Left renal pelvis (tissue), 4 donors: ENCODE measurements at places on chromosomes 13 and 19. TPM values are rescaled to one million over a fixed set of nuclear protein-coding genes. Genes with fewer than 3 reads are reported as not detected.

- DNase-seq: peak; percentile 26
These were observed 71.0 kb downstream of the RASL11A start for GRCh38 chr13:27341616-27342015.

AMH gene
- polyA plus RNA-seq: 3.2 TPM

PSG3 gene
- not detected for polyA plus RNA-seq

AXL gene
- 33.7 TPM for polyA plus RNA-seq

DNA sequence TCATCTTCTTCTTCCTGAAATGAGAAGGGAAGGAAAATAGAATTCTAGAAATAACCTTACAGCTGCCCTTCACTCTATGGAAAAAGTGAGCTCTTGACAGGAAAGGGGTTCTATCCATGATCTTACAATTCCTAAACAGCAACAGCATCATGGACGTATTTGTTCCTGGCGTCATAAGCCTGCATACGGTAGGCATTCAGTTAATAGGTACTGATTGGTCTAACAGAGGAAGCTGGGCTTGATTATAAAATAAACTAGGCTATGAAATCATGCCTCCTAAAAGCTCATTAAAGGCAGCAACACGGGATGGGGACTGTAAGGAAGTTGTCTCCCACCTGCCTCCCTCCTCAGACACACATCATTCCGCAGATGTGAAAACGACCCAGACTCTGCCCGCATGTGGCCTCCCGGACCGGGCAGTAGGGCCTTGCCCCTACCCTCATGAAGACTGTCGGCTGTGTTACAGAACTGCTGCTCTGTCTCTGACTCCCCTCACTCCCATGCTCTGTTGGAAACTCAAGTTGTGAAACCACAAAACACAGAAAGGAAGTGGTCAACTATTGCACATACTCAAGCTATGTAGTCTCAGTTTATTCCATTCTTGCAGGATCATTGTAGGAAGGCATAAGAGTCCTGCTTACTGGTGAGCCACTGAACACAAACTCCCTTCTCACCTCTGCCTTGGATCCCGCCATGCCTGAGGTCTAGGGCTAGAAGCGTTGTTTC is 129.8 kb downstream of the DLEU7 start:
- no peak for DNase-seq

GRCh38 chr19:2428756-2429711 is 1.6 kb upstream of the TIMM13 start:
- DNase-seq: no peak

NLRP4 gene
- not detected for polyA plus RNA-seq

GRCh38 chr13:95505265-95505664 is 47.3 kb upstream of the CLDN10 start:
- no peak for DNase-seq

GRCh38 chr13:57865600-57866294 is 234.2 kb downstream of the PCDH17 start:
- no peak for DNase-seq

HCN2 gene
- polyA plus RNA-seq: 0.37 TPM

DNA sequence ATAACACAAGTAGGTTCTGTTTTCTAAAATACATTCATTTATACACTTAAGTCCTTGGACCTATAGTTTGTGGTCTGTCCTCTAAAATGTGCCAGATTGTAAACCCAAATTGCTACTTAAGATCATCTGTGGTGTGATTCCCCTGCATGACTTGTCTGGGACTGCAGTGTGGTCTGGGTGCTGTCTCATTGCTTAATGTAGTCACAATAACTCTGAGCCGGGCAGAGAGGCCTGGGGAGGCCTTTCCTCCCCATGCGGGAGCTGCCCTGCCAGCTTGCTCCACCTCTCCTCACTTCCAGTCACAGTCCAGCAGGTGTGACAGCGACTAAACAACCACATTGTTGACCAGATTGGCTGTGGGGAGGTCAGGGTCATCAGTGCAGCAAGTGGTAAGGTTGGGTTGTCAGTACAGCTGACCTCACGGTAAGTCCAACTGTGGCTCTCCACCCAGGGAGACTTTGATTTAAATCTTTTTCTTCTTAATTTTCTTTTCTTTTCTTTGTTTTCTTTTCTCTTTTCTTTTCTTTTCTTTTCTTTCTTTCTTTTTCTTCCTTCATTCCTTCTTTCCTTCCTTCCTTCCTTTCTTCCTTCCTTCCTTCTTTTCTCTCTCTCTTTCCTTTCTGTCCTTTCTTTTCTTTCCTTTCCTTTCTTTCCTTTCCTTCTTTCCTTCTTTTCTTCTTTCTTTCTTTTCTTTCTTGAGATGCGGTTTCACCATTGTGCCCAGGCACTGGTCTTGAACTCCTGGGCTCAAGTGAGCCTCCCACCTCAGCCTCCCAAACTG is 4.4 kb upstream of the TUBA3C start:
- no peak for DNase-seq

DNA sequence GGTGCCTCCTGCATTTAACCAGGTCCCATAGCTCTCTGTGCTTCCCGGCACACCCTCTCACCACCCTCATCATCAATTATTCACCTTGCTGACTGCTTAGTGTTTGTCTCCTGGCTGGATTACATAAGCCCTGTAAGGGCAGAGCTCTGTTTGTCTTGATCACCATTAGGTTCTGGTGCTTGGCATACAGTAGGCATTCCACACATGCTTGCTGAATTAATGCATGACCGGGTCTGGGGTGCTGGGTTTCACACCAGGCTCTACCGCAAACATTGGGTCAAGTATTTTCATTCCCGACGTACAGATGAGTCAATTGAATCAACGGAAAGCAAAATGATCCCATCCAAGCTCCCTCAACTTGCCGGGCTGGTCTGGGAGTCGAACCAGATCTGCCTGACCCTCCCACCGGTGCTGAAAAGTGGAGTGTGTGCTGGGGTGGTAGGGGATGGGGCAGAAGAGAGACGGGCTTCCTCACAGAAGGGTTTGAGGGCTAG is 28.5 kb downstream of the VAV1 start:
- no peak for DNase-seq

CYP2A7 gene
- not detected for polyA plus RNA-seq

DNA sequence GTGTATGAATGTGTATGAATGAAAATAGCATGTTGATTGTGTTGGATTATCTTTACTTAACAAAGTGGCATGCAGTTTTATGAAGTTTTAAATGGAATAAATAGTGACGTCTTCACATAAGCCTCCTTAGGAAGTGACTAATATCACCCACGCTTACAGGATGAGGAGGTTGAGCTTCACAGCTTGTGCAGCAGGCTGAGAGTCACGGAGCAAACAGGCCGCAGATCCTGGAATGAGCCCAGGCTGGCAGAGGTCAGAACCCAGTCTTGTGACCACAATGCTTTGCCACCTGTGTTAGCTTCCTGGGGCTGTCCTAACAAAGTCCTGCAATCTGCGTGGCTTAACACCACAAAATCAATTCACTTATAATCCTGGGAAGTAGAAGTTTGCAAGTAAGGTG is 20.8 kb downstream of the LAIR2 start:
- no peak for DNase-seq

DACT3 gene
- 62.8 TPM for polyA plus RNA-seq

DNA sequence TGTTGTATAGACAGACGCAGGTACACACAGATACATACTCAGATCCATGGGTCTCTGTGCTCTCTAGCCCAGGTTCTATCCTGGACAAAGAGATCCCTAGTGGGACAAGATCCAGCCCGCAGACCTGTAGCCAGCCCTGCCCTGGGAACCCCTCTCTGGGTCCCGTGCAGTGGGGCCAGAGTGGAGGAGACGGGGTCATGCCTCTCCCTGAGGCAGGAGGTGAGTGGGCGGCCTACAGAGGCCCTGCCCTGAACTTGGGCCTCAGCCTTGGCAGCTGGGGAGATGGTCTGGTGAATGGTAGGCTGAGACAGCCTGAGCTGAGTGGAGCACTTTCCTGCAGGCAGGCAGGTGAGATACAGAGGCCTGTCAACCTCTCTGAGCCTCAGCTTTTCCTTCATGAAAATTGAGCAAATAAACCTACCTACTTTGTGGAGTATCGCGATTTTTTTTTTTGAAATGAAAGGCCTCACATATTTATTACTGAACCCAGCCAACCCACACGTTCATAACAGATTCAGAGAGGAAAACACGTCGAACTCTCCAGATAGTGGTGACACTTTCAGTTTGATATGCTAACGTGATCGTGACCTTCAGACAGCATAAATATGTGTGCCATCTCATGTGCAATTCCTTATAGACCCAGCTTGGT is 3.4 kb upstream of the JUND start:
- no peak for DNase-seq

- peak; percentile 9 for DNase-seq
These were observed 12.1 kb upstream of the CEACAM8 start for GRCh38 chr19:42606660-42607351.

DNA sequence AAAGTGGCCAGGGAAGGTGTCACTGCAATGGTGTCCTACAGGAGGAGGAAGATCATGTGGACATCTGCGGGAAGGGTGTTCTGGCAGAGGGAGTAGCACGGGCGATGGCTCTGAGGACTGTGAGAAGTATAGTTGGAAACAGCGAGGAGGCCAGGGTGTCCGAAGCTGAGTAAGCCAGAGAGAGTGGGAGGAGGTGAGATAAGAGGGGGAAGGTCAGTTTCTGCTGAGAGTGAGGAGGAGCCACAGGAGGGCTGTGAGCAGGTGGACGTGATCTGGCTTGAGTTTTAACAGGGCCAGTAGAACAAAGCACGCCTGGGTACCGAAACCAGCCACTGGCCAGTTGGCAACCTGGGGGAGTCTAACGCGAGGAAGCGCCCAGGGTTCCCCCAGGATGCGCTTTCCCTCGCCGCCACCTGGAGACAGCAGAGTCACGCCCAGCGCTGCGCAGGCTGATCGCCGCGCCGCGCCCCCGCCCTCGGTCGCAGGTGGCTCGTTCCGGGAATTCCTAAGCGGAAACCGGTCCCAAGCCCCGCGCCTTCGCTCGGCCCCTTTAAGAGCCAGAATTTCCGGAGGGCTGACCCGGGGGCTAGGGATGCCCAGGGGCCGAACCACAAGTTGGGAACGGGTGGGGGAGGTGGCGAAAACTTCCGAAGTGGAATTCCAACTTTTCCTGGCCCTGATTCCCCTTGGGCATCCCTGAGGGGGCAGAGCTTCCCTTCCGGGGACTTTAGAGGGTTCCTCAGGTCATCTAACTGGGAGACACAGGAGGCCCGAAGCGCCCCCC is 1.1 kb upstream of the LSR start:
- DNase-seq: peak; percentile 71

SACS gene
- polyA plus RNA-seq: 13.8 TPM

- no peak for DNase-seq
These were observed 150.2 kb upstream of the VSTM2B start for GRCh38 chr19:29375429-29376119.

- DNase-seq: no peak
These were observed 27.5 kb upstream of the WDFY2 start for GRCh38 chr13:51556740-51557139.

GRCh38 chr13:113974304-113975281 is 717 bp upstream of the C13orf46 start:
- no peak for DNase-seq

DNA sequence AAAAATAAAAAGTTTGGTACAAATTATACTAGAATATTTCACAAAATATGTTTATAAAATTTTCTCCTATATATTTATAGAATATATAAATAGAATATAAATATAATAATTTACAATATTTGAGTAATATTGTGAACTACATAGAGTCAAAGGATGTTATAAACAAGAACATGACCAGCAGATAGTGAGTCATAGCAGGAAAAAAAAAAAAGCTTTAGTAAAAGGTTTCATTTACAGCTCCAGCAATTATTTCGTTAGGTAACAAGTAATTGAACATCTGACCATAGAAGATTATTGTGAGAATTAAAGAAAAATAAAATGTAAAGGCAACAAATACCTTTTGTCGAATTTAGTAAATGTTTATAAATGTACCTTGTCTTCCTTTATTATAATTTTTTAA is 864.1 kb downstream of the PCDH17 start:
- DNase-seq: no peak

ADGRE1 gene
- polyA plus RNA-seq: not detected

- no peak for DNase-seq
These were observed 3.3 kb upstream of the USP12 start for GRCh38 chr13:27174766-27175455.
